Small intestine (tissue), 16 donors: ENCODE measurements at places on chromosomes 12 and 14. TPM values are rescaled to one million over a fixed set of nuclear protein-coding genes. Genes with fewer than 3 reads are reported as not detected.
A peak's percentile ranks its signal among the peaks of the same experiment; 100 is the strongest.

DNA sequence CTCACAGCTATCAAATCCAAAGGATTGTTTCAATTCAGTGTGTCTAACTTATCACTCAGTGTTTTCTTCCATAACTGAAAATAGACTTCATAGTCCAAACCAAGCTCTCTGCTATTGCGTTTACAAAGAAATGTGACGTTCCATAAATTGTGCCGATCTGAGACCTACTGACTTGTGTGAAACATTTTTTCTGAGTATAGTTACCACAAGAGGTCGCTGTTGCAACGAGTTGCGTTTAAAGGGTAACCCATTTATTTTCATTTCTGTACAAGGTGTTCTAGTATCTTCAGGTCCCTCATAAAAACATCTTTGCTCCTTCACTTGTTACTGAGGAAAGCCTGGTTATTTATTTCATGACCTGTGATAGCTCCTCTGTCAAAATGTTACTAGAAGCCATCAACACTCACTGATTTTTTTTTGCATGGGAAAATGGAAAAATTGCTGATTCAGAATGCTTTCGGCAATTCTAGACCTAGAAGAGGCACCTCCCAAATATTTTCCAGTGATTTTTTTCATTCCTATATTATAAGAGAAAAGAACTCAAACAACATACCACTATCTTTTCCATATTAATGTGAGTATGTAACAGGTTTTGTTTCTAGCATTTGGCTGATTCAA, 60.9 kb upstream of the OR4E1 start:
- DNase-seq: peak; percentile 44

Gene SDR9C7
- not detected for polyA plus RNA-seq

DNA sequence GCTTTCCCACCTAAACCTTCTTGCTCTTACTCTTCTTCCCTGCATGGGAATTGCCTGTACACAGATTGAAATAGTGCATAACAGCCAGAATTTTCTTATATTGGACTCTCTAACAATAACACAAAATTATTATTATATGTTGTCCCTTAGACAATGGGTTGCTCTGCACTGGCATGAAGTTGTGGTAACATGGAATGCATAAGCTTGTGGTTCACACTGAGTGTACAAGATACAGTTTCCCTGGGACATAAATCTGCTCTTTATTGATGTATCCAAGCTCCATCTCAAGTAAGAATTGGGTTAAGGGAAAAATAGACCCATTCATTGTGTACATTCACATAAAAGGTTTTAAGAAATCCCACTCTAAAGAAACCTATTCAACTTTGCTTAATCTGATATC, 114.4 kb upstream of the NTF3 start:
- DNase-seq: no peak

Gene PTPN21
- polyA plus RNA-seq: 4.7 TPM

DNA sequence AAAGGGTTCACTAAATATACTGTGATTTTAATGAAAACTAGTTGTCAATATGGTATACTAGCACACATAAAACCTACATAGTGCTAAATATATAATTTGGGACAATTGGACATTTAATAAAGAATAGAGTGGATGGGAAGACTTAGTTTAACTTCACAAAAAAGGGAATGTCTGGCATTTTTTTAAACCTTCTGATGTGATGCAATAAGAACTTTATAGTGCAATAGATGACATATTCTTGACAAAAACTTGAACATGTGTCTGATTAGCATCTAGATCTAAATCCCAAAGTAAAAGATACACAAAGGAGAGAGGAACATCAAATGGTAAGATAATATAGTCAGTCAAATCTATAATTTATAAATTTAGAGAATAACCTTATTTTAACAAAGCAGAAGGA, 488.3 kb upstream of the SYT1 start:
- no peak for DNase-seq

DNA sequence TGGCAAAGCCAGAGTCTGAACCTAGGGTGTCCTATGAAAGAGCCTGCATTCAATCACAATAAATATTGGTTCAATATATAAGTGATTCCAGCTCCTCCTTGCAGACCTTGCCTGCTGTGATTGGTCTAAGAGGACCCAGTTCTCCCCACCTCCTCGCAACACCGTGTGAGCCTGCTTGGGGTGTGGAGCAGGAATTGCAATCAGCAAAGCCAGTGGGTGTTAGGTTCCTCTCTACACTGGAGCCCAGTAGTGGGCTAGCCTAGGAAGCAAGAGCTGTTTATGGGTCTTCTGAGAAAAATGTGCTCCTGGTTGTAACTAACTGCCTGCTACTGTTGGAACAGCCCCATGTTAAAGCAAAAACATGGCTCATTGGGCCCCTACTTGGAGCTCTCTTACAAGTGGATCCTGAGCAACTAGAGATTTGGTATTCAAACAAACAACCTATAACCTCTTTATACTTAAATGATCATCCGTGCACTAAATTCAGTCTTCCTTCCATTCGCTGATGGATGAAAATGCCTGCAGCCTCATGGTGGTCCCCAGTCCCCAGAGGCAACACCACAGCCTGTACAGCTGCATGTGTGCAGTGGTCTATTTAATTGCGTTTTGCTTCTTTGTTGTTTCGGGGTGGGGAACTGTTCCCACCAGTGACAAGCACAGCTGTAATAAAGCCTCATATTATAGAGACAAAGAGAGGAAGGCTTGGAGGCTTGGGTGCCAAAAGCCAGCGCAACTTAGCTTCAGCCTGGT, 3.7 kb upstream of the SELPLG start:
- DNase-seq: no peak

- DNase-seq: peak; percentile 57
Measured at GRCh38 chr12:95789126-95790032, 1.2 kb downstream of the NTN4 start.

- DNase-seq: no peak
Measured at GRCh38 chr12:132776816-132777568, 15.4 kb upstream of the ANKLE2 start.

DNA sequence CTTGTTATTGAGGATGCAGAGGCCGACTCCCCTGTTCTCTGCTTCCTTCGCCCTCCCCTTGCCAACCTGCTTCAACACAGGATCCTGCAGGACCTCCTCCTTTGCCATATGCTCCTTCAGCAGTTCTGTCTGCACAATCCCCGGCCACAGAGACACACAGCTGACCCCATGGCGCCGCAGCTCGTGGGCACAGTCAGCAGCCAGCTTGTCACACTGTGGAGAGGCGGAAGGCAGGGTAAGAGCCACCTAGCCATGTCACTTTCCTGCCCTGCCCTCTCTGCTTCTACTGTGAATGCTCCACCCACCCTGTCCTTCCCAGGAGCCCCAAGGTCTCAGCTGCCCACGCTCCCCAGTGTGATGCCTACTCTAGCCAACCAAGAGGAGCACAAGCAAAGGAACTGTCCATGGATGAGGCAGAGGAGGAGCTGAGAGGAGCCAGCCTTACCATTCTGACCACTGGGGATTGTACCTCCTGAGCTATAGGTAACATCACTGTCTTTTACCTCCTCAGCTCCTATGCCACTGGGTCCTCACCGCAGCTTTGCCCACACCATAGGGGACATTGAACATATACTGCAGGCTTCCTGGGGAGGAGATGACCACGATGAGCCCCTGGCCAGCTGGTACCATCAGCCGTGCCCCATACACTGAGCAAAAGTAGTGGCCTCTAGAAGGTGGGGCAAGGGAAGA, 7.3 kb downstream of the DHRS1 start:
- DNase-seq: no peak

DNA sequence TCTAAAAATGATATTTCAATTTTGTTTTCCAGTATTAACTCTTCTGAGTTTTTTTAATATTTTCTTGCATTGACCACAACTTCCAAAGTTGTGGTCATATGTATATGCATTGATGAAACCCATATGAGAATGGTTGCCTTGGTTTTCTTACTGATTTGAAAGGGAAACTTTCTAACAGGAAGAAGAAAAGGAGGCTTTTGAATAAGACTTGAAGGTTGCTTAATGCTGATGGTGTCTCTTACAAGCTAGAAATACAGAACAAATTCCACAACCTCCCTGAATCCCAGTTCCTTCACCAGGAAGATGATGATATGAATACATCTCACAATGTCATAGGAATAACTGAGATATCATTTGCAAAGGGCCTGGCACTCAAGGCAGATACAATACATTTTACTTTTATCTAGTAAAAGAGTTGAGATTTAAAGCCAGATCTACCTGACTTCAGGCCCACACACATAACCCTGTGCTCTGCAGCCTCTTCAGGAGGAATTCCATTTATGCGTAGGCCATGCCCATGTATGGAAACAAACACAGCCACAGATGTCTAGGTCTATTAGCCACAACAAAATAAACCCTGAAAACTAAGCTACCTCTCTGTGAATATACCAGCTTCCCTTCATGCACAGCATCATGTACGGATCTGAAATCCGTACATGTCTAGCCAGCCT, 165.4 kb upstream of the PLEKHG7 start:
- no peak for DNase-seq

Gene BATF
- 0.74 TPM for polyA plus RNA-seq

Gene CLEC4C
- polyA plus RNA-seq: not detected

DNA sequence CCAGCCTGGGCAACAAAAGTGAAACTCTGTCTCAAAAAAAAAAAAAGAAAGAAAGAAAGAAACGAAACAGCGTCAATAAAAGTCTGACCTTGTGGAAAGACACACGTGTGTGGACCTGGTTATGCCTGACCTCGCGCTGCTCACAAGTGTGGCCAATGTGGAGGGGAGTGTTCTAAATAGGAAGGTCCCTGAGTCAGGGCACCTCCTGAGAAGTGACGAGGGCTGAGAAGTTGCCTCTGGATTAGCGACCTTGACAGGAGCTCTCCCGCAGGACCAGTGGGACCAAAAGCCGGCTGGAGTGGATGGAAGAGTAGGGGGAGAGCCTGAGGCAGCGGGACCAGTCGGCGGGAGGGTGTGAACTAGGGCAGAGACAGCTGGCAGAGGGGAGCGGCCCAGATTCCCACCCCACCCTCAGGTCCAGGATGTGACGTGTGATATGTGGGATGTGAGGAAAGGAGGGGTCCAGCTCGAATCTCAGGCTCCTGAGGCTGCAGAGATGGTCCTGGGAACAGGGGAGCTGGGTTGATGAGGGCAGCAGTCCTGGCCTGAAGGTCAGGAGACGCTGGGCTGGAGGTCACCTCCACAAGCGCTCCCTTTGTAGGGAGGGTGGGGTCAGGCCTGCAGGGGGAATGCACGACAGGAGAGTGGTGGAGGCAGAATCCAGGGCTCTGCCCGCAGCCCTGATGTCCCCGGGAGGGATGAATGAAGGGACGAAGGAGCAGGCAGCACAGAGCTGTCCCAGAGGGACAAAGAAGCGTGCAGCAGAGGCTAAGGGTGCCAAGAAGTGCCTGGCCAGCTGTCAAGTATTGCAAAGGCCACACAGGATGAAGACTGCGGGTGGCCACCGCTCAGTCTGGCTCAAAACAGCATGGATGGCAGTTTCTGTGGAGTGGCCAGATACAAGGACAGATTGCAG, 24.8 kb upstream of the GPR68 start:
- peak; percentile 33 for DNase-seq

Gene CFAP73
- not detected for polyA plus RNA-seq

DNA sequence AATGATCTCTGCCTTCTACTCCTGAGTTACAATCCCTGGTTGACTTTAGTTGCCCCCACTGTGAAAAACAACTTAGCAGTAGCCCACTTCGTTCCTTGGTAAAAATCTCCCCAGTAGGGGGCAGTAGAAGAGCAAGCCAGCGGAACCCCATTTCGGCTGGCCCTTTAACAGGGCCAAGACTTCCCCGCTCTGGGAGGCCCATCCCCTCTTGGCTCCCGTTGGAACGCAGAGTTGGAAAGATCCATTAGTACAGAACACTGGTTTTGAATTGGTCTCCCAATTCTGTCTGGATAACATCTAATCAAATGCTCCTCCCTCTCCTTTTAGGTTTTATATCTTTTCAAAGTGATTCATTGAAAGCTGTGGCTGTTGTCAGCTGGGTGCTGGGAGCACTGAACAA, 1133.3 kb downstream of the BCL11B start:
- DNase-seq: peak; percentile 34

Gene ENTPD5
- polyA plus RNA-seq: 38.7 TPM

Gene CLEC2D
- polyA plus RNA-seq: 8.5 TPM

DNA sequence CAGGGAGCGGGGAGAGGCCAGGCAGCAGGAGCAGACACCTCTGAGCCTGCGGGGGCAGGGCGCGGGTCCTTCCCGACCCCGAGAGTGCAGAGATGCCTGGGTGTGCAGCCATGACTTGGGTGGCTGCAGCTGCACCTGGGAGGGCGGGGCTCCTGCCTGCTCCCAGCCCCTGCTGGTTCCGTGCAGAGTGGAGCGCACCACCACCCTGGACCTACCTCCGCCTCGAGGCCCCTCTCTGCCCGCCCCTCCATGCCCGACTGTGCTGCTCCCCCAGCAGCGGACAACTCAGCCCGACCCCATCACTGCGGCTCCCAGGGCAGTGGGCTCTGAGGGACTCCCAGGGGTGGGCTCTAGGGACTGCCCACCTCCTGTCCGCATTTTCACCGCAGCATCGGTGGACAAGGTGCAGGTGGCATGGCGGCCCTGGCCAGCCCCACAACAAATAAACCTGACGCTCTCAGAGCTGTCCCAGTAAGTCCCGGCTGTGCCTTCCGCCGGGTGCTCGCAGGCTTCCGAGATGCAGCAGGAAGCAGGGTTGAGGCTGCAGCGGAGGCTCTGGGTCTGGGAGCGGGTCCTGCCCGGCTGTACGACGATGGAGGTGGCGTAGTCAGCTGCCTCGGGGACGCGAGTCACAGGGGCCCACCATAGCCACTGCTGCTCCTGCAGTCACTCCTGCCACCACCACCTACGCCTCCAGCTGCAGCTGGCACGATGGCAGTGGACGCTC, 392.0 kb upstream of the CCDC196 start:
- no peak for DNase-seq

- DNase-seq: no peak
Measured at GRCh38 chr12:109783965-109784244, 49.3 kb downstream of the TRPV4 start.

Gene IL31
- polyA plus RNA-seq: not detected

Gene PRIMA1
- 10.4 TPM for polyA plus RNA-seq

Gene LIN7A
- polyA plus RNA-seq: 0.89 TPM

GRCh38 chr14:61420326-61420725, 98.9 kb downstream of the PRKCH start:
- DNase-seq: no peak

DNA sequence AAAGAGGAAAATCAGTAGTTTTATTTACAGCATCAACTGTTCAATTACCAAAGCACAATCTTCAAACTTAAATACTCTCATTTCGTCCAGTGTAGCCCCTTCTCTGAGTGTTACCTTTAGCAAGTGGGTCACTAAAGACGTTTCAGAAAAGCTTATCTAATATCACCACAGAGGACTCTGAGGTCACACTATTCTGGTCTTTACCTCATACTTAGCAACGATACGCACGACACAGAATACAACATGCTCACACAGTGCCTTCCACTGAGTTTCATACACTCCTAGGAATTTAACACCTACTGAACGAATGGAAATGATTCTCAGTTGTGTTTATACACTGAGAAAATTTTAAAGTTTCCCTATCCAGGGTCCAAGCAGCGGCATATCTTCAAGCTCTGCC, 2.0 kb downstream of the SYT10 start:
- DNase-seq: no peak

DNA sequence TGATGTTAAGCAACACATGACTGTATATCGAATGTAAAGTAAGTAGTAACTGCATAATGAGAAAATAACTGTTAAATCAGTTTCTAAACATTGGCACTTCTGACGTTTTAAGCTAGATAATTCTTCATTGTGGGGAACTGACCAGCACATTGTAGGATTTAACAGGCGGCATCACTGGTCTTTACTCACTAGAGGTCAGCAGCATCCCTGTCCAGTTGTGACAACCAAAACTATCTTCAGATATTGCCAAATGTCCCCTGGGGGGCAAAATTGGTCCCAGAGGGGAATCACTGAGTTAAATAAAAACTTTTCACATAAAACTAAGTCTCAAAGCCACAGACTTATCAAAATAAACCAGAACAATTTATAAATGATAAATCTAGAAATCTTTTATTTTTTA, 65.3 kb downstream of the BLTP3B start:
- no peak for DNase-seq

Gene TXNDC16
- polyA plus RNA-seq: 0.81 TPM
